ENCODE measurements at places on chromosomes 7 and 10.

- DNase-seq, result no peak
Measured at GRCh38 chr7:143485500-143485899, 7.8 kb downstream of the TAS2R41 start.

GRCh38 chr10:91409069-91409868 is 875 bp upstream of the HECTD2 start:
- no peak for DNase-seq

- DNase-seq, result no peak
Measured at GRCh38 chr10:360653-361052, 225.4 kb downstream of the ZMYND11 start.

GRCh38 chr7:39085189-39085588 is 107.5 kb downstream of the POU6F2 start:
- DNase-seq, result no peak

DNA sequence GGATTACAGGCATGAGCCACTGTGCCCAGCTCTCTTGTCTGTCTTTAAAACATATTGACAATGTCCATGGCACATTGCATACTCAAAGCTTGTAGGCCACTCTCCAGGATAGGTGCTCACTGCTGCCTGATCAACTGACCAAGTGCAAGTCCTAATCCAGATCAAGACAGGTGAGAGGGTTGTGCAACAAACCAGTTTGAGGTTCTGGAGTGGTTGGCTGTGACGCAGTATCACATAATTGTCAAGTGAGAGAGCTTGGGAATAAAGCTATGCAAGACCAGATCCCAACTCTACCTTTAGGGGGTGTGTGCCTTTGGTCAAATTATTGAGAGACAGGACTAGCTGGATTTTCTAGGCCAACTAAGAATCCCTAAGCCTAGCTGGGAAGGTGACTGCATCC is 43.0 kb upstream of the OPN4 start:
- DNase-seq, result no peak

DNA sequence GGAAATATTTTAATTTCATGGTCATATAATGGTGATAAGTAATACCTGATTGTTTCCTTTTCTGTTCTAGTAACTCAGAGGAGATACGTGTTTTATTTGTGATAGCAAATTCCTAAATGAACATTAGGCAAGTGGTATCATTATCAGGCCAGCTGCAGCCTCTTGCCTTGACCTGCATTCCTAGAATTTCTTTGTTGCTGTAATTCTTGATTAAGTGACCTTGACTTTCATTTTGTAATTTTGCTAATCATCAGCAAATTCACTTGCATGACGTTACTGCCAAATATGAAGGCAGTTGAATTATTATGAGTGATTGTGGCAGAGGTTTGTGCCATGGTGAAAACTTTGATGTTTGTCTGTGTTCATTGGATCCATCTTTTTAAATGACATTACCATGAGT is 5.6 kb upstream of the AS3MT start:
- DNase-seq, result no peak

- no peak for DNase-seq
Measured at GRCh38 chr10:125159932-125160855, at the start of gene CTBP2. Gene CTBP2, minus strand, starts transcription at chr10:125160563.

DNA sequence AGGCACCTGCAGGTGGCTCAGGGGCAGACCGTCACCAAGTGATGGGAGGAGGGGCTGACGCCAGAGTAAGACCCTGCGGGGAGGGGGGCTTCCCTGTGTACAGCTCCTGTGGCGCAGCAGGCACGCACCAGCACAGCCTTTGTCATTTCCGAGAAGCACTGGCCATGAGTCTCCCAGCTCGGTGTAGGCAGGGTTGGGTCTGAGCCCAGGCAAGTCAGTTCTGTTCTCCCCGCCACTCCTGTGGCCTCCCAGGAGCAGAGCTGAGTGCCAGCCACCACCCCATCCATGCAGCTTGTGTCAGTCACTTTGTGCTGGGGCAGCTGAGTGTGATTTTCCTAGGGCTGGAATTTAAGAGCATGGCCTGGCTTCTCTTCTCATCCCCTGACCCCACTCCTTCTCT is 13.2 kb downstream of the CPSF4 start:
- no peak for DNase-seq
